ENCODE measurements at places on chromosomes 7 and 10.

GRCh38 chr10:71461457-71461856, 64.7 kb downstream of the CDH23 start:
- DNase-seq: no peak

DNA sequence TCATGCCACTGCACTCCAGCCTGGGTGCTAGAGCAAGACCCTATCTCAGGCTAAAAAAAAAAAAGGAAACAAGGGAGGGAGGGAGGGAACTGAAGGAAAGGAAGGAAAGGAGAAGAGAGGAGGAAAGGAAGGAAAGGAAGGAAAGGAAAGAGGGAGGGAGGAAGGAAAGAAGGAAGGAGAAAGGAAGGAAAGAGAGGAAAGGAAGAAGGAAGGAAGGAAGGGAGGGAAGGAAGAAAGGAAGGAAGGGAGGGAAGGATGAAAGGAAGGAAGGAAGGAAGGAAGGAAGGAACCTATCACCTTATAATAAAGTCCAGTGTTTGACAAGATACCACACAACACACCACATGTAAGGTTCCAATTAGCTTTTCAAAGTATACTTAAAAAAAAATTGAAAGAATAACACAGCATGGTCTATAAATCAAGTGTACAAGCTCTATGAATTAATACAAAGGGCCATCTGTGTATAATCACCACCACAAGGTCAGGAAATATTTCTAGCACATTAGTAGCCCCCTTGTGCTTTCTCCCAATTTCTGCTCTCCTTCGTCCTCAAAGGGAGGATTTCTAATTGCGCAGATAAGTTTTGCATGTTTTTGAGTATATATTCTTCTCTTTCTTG, 26.4 kb downstream of the RNF216 start:
- no peak for DNase-seq

DNA sequence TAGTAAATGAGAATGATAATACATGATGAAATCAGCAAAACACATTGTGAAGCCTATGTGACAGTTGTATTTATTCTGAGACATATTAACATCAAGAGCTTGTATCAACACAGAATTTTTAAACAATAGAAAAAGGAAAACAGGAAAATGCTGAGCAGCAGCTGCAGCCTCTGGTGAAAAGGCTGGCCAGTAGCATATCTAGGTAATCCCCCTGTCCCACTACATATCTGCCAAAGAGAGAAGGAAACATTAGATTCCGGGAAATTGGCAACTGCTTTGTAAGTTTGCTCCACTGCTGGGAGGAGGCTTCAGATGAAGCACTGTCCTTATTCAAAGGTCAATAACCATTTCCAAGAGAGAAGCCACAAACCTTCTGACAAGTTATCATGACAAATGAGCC, 89.4 kb downstream of the RALA start:
- no peak for DNase-seq

DNA sequence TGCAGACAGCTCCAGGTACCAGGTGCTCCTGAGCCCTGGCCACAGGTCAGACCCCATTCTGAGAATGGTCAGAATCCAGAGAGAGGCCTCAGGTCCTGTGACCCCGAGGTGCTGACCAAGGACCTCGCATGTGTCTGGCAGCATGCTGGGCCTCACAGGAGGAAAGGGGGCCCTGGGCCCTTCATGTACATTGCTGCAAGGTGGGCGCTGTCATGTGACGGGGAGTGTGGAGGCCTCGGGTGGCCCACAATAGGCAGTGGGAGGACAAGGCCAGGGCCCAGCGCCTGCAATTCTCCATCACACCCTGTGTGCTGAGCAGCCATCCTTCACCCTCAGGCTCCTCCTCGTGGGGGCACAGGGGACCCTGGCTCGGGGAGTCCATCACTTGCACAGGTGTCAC, 15.5 kb upstream of the RET start:
- DNase-seq: no peak

GRCh38 chr7:5350600-5351385, 68.0 kb downstream of the SLC29A4 start:
- no peak for DNase-seq

GRCh38 chr7:128458956-128459355, 3.3 kb downstream of the HILPDA start:
- no peak for DNase-seq

DNA sequence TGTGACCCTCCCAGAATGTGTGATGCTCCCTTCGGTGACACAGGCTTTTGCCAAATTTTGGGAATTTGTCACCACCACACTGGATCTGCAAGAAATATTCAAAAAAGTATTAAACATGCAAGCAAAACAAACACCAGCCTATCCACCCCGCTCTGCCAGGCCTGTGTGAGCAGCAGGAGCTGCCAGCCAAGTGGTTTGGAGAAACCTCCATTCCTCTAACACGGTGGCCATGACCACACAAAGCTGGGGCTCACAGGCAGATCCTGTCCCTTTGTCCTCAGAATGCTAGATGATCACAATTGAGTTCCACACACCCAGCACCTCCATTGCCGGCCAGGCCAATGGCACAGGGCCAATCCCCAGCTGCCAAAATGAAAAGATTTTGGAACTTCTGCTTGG, 261.9 kb upstream of the PPP2R2D start:
- no peak for DNase-seq

DNA sequence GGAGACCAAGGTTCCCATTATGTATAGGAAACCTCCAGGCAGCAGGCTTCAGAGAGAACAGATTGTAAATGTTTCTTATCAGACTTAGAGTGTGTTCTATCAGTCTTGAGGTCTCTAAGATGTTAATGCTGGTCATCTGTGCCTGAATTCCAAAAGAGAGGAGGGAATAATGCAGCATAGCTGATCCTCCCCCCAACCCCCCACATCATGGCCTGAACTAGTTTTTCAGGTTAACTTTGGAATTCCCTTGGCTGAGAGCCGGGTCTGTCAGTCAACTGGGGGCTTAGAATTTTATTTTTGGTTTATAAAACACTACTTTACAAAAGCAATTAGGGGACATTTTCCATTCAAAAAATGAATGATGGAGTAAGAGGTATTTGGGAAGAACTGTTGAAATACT, 184.3 kb downstream of the NEBL start:
- DNase-seq: no peak

GRCh38 chr10:112799726-112800510, 150.1 kb upstream of the TCF7L2 start:
- DNase-seq: no peak

DNA sequence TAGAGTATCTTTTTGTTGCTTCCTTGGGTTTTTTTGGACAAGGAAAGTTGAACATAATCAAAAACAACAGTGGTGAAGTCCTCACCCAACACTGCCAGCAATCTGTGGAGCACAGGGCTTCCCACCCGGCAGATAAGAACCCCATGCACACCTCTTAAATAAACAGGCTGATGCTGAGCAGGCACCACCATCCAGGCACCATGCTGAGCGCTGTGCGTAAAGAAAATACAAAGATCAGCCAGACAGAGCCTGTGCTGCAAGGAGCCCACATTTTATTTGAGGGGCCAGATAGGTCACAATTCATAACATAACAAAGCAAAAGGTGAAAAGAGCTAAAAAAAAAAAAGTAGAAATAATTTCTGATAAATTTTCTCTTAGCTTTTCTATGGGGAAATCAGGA, 231.2 kb downstream of the PTPRN2 start:
- no peak for DNase-seq

GRCh38 chr7:100493476-100494264, 9.9 kb downstream of the NYAP1 start:
- no peak for DNase-seq

All from central memory CD8-positive, alpha-beta T cell (primary cell).